ENCODE measurements at places on chromosomes 3 and 15. TPM values are rescaled to one million over a fixed set of nuclear protein-coding genes. Genes with fewer than 3 reads are reported as not detected.

PIF1 gene
- 2.8 TPM for total RNA-seq

NME9 gene
- not detected for total RNA-seq

FSD2 gene
- not detected for total RNA-seq

DOCK3 gene
- total RNA-seq, result 0.30 TPM

OXTR gene
- 0.10 TPM for total RNA-seq

CHL1 gene
- total RNA-seq, result 16.4 TPM

MAGEL2 gene
- total RNA-seq, result not detected

HEMK1 gene
- 43.5 TPM for total RNA-seq

ATG7 gene
- 72.7 TPM for total RNA-seq

IFT80 gene
- total RNA-seq, result 47.0 TPM

WDR72 gene
- total RNA-seq, result not detected

SKOR1 gene
- total RNA-seq, result 0.32 TPM

SENP8 gene
- 0.62 TPM for total RNA-seq

HTR3E gene
- not detected for total RNA-seq

TIMP4 gene
- total RNA-seq, result not detected

CLDN1 gene
- not detected for total RNA-seq

TUSC2 gene
- 25.5 TPM for total RNA-seq

CPNE9 gene
- 1.2 TPM for total RNA-seq

LRRC31 gene
- not detected for total RNA-seq

C3orf33 gene
- total RNA-seq, result 1.7 TPM

CTXN2 gene
- total RNA-seq, result 0.10 TPM

VEPH1 gene
- not detected for total RNA-seq

HHATL gene
- not detected for total RNA-seq

PRR20G gene
- total RNA-seq, result not detected

KNG1 gene
- not detected for total RNA-seq

SENP5 gene
- 58.4 TPM for total RNA-seq

GOLGA8G gene
- total RNA-seq, result not detected

LMAN1L gene
- total RNA-seq, result 1.1 TPM

DLL4 gene
- total RNA-seq, result 0.36 TPM

CCDC13 gene
- total RNA-seq, result 2.5 TPM

PLCL2 gene
- total RNA-seq, result 57.1 TPM

SNTN gene
- total RNA-seq, result not detected

RASL12 gene
- not detected for total RNA-seq

ADAMTS7 gene
- 16.6 TPM for total RNA-seq

FBXW12 gene
- not detected for total RNA-seq

MUSTN1 gene
- 5.1 TPM for total RNA-seq

STRC gene
- total RNA-seq, result 1.0 TPM

SI gene
- total RNA-seq, result not detected

EIF4A2 gene
- total RNA-seq, result 490 TPM

NPAP1 gene
- not detected for total RNA-seq

GOLGA6L7 gene
- not detected for total RNA-seq

SPINT1 gene
- 14.4 TPM for total RNA-seq

ELL3 gene
- total RNA-seq, result 90.0 TPM

SLC22A13 gene
- 0.91 TPM for total RNA-seq

LIPH gene
- total RNA-seq, result not detected

SLC28A1 gene
- total RNA-seq, result not detected

RLBP1 gene
- not detected for total RNA-seq

ZNF106 gene
- 48.2 TPM for total RNA-seq

SPESP1 gene
- 1.1 TPM for total RNA-seq

SLC22A14 gene
- total RNA-seq, result not detected

FAM43A gene
- total RNA-seq, result 78.6 TPM

SCN5A gene
- total RNA-seq, result 0.20 TPM

SIDT1 gene
- total RNA-seq, result 84.4 TPM

DNAJA4 gene
- total RNA-seq, result 16.9 TPM

ATP10A gene
- total RNA-seq, result 1.6 TPM

TRIM42 gene
- total RNA-seq, result not detected

NR2E3 gene
- total RNA-seq, result not detected

All from B cell (primary cell).